ENCODE measurements at places on chromosomes 2 and 18.
A peak's percentile ranks its signal among the peaks of the same experiment; 100 is the strongest.

DNA sequence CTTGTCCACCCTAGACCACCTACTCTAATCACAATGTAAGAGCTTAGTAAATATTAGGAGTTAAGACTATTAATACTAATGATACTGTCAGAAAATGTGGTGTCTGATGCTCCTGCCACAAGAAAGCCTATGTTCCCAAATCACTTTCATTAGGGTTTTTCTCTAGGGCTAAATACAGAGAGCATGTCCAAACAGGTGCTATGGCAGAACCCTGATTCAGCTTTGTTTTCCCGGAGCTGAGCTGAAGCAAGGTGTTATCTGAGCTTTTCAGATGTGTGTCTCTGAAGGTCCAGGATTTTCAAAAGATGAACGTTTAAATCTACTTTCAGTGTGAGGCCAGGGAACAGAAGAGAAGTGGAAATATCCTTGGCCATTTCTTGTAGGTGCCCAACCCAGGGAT is 40.6 kb downstream of the CPO start:
- DNase-seq: no peak

DNA sequence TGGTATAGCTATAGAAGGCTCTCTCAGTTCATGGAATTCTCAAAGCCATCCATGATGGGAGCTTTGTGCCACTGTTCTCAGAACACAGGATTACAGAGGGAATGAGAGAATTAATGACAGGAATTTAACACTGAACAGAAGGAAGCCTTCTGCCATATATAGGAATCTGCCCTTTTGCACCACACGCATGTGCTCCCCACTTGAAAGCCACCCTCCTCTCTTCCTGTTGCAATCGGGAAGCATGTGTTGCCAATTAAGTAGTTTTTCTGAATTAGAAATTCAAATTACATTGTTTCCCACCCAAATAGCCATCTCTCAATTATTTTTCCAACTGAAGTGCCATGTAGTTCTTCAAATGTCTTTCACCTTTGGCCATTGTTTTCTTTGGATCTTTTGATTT is 71.3 kb downstream of the C1D start:
- no peak for DNase-seq

- DNase-seq: no peak
These were observed 63.5 kb upstream of the CNTNAP5 start for GRCh38 chr2:123961576-123961975.

GRCh38 chr2:24543252-24543651 is 52.2 kb downstream of the NCOA1 start:
- DNase-seq: no peak

GRCh38 chr18:57051657-57052044 is 95.2 kb upstream of the BOD1L2 start:
- no peak for DNase-seq

GRCh38 chr2:216692636-216693413 is 2.5 kb downstream of the IGFBP5 start:
- DNase-seq: peak; percentile 87

DNA sequence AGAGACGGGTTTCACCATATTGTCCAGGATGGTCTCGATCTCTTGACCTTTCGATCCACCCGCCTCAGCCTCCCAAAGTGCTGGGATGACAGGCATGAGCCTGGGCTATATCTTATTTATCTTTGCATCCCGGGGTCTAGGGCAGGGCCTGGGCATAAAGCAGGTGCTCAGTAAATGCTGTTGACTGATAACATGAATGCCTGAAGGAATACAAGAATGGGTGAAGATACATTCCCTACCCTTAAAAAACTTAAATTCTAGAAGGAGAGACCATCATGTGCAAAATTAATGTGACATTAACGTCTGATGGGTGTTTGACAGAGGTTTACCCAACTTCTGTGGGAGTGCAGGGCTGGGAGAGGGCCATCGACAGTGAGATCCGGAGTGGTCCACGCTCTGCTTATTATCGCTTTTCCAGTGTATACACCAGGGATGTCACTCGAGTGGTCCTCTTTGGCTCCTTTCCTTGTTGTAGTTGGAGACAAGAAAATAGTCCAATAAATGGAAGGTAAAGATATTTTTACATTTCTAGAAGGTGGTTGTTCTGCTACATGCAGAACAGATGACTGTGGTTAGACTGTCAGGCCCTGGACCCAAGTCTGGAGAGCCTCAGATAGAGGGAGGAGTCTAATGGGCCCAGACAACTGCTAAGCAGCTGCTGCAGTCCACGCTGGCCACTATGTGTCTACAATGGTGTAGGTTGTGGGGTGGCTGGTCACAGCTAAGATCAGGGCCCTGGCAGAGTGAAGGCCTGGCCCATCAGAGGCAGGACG is 131.7 kb downstream of the MYCN start:
- no peak for DNase-seq

GRCh38 chr2:118882693-118883336 is 35.4 kb upstream of the EN1 start:
- peak; percentile 69 for DNase-seq

GRCh38 chr2:189178054-189178453 is 1.5 kb downstream of the COL5A2 start:
- DNase-seq: no peak

DNA sequence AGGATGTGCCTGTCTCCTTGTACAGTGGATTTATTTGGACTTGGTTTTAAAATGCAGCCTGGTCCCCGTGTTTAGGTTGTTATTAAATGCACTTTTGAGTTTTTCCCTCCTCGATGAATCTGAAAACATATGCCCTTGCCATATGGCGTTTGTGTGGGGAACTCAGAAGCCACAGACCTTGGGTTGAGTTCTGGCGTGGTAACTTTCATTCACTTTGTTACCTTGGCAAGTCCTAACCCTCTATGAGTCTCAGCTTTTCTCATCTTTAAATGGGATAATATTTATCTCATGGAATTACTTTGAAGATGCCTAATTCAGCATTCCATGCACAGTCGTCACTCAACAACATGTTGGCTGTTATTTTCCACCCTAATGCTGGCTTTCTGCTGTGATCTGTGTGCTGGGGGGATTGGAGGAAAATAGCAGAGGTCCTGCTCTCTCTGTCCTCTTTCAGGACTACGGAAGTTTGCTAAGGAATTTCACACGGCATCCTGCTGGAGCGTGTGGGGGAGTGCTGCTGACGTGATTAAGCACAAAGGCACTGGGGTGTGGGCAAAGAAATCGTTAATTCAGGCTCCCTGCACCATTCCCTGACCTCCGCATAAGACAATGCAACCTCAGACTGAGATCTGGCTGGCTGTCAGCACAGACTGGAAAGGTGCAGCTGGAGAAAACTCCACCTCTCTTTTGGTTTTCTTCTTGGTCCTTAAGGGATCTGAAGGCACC is 61.7 kb downstream of the LDLRAD4 start:
- DNase-seq: no peak

GRCh38 chr2:88188748-88189147 is 18.6 kb downstream of the THNSL2 start:
- no peak for DNase-seq

Data from Jurkat, Clone E6-1 (cell line).